Dermis microvascular lymphatic vessel endothelial cell (primary cell): ENCODE measurements at places on chromosomes 7 and 10. TPM values are rescaled to one million over a fixed set of nuclear protein-coding genes. Genes with fewer than 3 reads are reported as not detected.

OR6V1 gene
- not detected in 2 replicates for total RNA-seq

ZNF488 gene
- total RNA-seq = 0.13 TPM in 2 replicates

CTBP2 gene
- total RNA-seq = 84.0 and 133 TPM in 2 replicates

CYTH3 gene
- 11.6 and 17.3 TPM in 2 replicates for total RNA-seq

INMT gene
- total RNA-seq = under 0.01 TPM in 1 of 2 replicates, not detected in the other

UTF1 gene
- not detected in 2 replicates for total RNA-seq

GIMAP6 gene
- total RNA-seq = 169 and 251 TPM in 2 replicates

DRGX gene
- total RNA-seq = not detected in 2 replicates
